Endothelial cell (in vitro differentiated cells): ENCODE measurements at places on chromosomes 5 and 9.

GRCh38 chr9:89458768-89459496 lies 39.0 kb downstream of the SEMA4D start:
- DNase-seq = no peak
- H3K27me3 ChIP-seq = peaks cover 7% of the 10 kb centered on the region
- peaks cover 13% of the 10 kb centered on the region for H3K4me1 ChIP-seq
- no peak overlapping the region for H3K4me3 ChIP-seq
- no peaks in the 10 kb centered on the region for H3K36me3 ChIP-seq

DNA sequence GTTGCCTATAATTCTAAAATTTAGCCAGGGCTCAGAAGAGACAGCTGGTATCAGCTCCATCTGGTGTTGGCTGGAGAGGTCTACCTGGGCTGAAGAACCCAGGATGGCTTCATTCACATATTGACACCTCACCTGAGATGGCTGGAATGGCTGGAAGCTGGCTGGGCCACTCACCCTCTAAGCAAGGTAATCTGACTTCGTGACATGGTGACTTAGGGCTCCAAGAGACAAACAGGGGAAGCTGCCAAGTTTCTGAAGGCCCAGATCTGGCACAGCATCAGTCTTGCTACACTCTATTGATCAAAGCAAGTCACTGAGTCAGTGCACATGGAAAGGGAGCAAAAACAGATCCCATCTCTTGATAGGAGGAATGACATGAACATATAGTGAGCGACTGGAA lies 102.3 kb downstream of the EPB41L4A start:
- H3K36me3 ChIP-seq = peaks cover 4% of the 10 kb centered on the region
- no peak overlapping the region for H3K4me3 ChIP-seq
- no peaks in the 10 kb centered on the region for H3K27me3 ChIP-seq
- DNase-seq = no peak
- no peaks in the 10 kb centered on the region for H3K4me1 ChIP-seq
- H3K27ac ChIP-seq = no peak overlapping the region

DNA sequence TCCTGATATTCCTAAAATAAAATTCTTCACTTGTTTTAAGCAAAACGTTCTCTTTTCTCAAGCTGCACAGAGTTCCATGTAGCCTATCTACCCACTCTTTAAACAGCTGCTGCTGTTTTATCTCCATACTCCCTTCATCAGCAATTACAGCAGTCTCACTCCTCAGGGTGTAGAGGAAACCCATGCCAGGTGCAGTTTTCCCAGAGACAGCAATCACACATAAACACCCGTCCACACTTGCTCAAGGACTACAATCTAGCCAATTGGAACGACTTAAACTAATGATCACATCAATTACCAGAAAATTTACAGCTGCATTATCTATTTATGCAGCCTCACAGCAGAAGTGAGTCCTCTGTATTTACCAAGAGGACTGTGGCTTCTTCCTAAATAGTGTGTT lies 141.7 kb downstream of the HTR1A start:
- DNase-seq = no peak
- no peaks in the 10 kb centered on the region for H3K36me3 ChIP-seq
- no peak overlapping the region for H3K27ac ChIP-seq
- H3K4me3 ChIP-seq = no peak overlapping the region

DNA sequence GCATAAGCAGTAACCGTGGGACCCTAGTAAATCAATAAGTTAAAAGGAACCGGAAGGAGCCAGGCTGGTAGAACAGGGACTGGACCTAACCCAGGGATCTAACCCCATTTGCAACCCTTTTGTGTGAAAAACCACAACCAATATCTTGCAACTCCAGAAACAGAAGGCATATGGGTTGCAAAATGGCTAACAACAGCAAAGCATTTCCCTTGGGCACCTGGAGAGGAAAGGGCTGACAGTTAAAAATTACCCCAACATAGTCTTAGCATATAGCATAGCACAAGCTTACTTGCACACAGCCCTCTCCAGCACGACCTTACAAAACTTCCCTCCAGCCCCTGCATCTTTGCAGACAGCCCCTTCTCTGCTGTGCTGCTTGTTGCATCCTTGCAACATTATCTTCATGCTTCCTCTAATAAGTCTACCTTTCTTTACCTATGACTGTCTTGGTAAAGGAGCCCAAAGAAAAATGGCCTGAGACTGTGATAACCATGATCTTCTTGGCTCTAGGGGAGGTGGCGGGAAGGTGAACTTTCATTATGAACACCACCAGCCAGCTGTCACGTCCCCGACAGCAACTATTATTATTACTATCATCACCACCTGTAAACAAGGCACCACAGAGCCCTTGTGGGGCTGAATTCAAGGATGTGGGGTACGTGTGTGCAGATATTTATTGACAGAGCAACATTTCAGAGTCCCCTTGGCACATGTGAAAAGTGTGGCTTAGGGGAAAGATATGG lies 49.8 kb downstream of the PRRC1 start:
- H3K27ac ChIP-seq = no peak overlapping the region
- peaks cover 2% of the 10 kb centered on the region for H3K27me3 ChIP-seq
- no peak for DNase-seq
- H3K36me3 ChIP-seq = no peaks in the 10 kb centered on the region
- peaks cover 12% of the 10 kb centered on the region for H3K4me1 ChIP-seq
- no peak overlapping the region for H3K4me3 ChIP-seq

GRCh38 chr5:95923918-95924544 lies 37.6 kb downstream of the ELL2 start:
- H3K4me1 ChIP-seq = peaks cover 9% of the 10 kb centered on the region
- no peaks in the 10 kb centered on the region for H3K36me3 ChIP-seq
- H3K27ac ChIP-seq = no peak overlapping the region
- H3K4me3 ChIP-seq = no peak overlapping the region

DNA sequence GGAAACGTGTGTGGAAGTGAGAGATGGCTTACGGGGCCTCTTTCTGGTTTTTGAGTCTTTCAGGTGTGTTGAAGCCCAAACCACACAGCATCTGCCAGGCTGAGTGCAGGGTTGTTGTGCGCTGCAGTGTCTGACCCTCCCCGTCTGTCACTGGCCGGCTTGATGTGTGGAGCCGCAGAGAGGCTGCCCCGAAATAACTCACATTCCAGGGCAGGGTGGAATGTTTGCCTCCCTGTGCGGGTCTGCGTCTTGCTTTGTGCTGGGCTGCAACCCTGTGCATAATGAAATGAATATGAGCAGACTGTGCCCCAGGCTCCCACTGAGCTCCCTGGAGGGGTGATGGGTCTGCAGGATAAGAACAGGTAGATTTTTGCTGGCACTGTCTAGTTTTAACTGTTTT lies 9.9 kb upstream of the PLEKHG4B start:
- H3K27ac ChIP-seq = no peak overlapping the region
- peaks cover 3% of the 10 kb centered on the region for H3K27me3 ChIP-seq
- H3K4me3 ChIP-seq = no peak overlapping the region

DNA sequence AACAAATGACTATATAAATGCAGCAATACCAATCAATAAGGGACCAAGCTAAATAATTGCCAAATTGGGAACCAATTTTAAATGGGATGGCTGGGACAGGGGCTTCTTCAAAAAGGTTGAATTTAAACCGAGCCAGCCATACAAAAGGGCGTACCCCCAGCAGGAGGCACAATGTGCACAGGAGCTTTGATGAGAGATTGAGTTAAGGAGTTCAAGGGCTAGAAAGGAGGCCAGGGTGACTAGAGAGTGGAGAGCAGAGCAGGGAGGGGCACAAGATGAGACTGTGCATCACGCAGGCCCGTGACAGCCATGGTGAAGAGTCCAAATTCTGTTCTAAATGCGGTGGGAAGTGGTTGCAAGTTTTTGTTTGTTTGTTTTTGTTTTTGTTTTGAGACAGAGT lies 23.3 kb upstream of the PDCD1LG2 start:
- peaks cover 6% of the 10 kb centered on the region for H3K4me1 ChIP-seq
- no peak overlapping the region for H3K27ac ChIP-seq
- H3K36me3 ChIP-seq = no peaks in the 10 kb centered on the region
- no peak overlapping the region for H3K4me3 ChIP-seq

- DNase-seq = no peak
- H3K27ac ChIP-seq = no peak overlapping the region
- no peak overlapping the region for H3K4me3 ChIP-seq
- no peaks in the 10 kb centered on the region for H3K36me3 ChIP-seq
- no peaks in the 10 kb centered on the region for H3K4me1 ChIP-seq
- H3K27me3 ChIP-seq = peaks cover 2% of the 10 kb centered on the region
These were observed 405.9 kb upstream of the DAP start for GRCh38 chr5:11166923-11167322.

DNA sequence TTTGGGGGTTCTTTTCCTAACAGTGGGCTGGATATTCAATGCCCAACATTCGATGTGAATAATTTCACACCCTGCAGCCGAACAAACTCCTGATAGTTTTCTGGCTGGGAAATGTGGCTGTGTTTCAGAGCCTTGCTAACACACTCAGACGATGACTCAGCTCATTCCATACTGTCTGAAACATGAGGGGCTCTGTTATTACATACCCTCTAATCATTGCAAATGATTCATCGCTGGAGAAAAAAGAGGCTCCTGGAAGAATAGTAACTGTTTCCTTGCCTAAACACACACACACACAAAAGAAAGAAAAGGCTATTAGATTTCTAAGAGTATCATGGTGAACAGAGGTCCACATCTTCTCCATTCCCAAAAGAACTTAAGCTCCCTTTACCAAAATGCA lies 75.8 kb downstream of the OXCT1 start:
- no peak overlapping the region for H3K4me3 ChIP-seq
- no peak for DNase-seq
- H3K27me3 ChIP-seq = no peaks in the 10 kb centered on the region
- no peaks in the 10 kb centered on the region for H3K36me3 ChIP-seq
- H3K4me1 ChIP-seq = peaks cover 18% of the 10 kb centered on the region

- H3K4me3 ChIP-seq = no peak overlapping the region
- H3K36me3 ChIP-seq = no peaks in the 10 kb centered on the region
- peaks cover 7% of the 10 kb centered on the region for H3K4me1 ChIP-seq
- no peak for DNase-seq
These were observed 57.9 kb downstream of the TGFBR1 start for GRCh38 chr9:99162759-99163364.

DNA sequence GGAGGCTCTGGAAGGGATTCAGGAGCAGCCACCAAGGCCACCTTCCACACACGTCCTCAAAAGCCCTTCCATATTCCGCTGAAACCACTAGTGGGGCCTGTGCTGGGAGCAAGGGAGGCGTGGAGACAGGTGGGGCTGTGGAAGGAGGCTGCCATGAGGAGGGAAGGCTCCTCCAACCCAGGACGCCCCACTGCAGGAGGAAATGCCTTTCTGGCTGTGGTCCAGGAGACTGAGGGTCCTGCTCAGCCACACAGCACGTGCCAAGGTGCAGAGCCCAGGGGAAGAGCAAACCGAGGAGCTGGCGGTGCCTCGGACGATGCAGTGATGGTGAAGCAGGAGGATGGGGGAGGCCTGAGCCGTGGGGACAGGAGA lies 49.5 kb downstream of the ADAMTS2 start:
- peaks cover 3% of the 10 kb centered on the region for H3K27me3 ChIP-seq
- no peak overlapping the region for H3K4me3 ChIP-seq
- H3K4me1 ChIP-seq = no peaks in the 10 kb centered on the region
- no peak overlapping the region for H3K27ac ChIP-seq
